AG08395 (cell line): ENCODE measurements at places on chromosomes 2 and 18.

- DNase-seq: no peak
Observed at GRCh38 chr2:102137138-102137537, 5.4 kb upstream of the IL1R1 start.

GRCh38 chr2:122515731-122516290, 760.4 kb downstream of the TSN start:
- DNase-seq: no peak

GRCh38 chr18:49344096-49344495, 116.3 kb downstream of the DYM start:
- DNase-seq: no peak

DNA sequence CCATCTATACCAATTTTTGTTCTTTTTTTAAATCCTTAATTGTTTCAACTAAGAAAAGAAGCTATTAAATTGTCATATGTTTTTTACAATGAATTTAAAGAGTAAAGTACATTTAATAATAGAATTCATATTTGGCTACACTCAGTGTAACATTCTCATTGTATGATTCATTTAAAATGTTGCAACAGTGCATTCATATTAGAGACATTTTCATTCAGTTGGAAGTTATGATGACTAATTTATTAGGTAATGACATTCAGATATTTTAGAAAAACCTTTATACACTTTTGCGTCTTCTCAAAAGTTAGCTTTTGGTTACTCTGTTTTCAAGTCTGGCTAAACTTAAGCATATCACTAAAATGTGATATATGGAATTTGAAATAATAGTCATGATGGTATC, 887.5 kb upstream of the NRXN1 start:
- no peak for DNase-seq

- DNase-seq: no peak
Observed at GRCh38 chr2:221704442-221704841, 132.3 kb upstream of the EPHA4 start.

DNA sequence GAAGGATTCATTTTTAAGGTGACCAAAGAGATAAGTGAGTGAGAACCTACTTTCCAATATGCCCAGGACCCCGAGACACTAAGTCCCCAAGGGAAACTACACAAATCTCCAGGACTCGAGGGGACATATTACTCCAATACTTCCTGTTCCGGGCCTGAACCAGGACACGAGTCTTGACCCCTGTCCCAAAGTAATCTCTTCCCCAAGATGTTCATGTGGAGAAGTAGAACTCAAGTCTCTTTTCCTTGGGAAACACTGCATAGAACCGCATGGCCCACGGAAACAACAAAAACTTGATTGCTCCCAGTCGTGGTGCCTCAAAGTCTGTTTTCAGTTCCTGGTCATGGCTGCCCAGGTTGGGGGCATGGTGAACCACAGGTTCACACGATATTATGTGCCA, 87.2 kb upstream of the ZEB2 start:
- no peak for DNase-seq

DNA sequence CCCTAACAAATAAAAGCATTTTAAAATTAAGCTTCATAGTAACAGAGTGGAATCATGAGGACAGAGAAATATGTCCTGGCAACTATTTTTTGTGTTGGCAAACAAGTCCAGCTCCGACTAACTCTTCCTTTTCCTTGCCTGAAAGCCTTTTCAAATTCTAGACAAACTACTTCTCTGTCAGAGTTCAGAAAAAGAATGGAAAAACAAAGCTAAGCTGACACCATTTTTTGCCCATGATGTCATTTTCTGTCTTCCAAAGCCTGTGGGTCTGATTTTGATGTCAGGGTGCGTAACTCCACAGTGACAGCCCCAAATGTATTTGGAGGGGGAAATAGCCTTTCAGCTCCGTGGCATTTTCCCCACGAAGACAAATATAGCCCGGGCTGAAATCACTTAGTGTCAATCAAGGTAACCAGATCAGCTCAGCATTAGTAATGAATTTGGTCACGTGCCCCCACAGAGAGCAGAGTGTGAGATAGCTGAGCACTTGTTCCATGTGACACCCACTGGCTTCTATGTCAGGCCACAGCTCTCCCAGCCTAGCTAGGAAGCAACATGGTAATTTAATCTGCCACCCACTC, 233.0 kb upstream of the SIX2 start:
- DNase-seq: no peak

GRCh38 chr2:70679259-70679658, 88.7 kb downstream of the ADD2 start:
- DNase-seq: peak; percentile 45
